Uterus (tissue), 4 donors: ENCODE measurements at places on chromosomes 4 and X. TPM values are rescaled to one million over a fixed set of nuclear protein-coding genes. Genes with fewer than 3 reads are reported as not detected.

GRCh38 chrX:10923466-10923865 is 187.7 kb upstream of the HCCS start:
- H3K4me3 ChIP-seq, result no peak overlapping the region
- no peaks in the 10 kb centered on the region for H3K4me1 ChIP-seq
- H3K27me3 ChIP-seq, result no peaks in the 10 kb centered on the region
- no peak for DNase-seq
- H3K36me3 ChIP-seq, result no peaks in the 10 kb centered on the region

DNA sequence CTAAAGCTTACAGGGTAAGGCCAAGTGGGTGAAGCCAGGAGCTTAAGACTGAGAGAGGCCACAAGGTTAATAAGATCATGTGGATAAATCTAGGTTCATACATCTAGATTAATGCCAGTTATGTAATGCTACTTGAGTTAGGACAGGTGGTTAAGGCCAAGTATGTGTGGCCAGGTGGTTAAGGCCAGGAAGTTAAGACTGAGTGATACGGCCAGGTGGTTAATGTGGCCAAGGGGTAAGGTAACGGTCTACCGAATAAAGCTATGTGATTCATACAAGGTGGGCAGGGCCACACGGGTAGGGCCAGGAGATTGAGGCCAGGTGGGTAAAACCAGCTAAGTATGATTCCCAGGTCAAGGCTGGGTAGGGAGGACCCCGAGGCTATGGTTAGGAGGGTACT is 223.0 kb downstream of the TACR3 start:
- H3K27me3 ChIP-seq, result no peaks in the 10 kb centered on the region
- no peak overlapping the region for H3K27ac ChIP-seq
- H3K4me3 ChIP-seq, result no peak overlapping the region
- H3K4me1 ChIP-seq, result no peaks in the 10 kb centered on the region

PRSS12 gene
- total RNA-seq, result 52.1 TPM

ARHGAP36 gene
- total RNA-seq, result not detected

- H3K36me3 ChIP-seq, result no peaks in the 10 kb centered on the region
- no peak for DNase-seq
- H3K4me1 ChIP-seq, result no peaks in the 10 kb centered on the region
- H3K27me3 ChIP-seq, result no peaks in the 10 kb centered on the region
- no peak overlapping the region for H3K4me3 ChIP-seq
- H3K27ac ChIP-seq, result no peak overlapping the region
These were observed 53.4 kb downstream of the ADGRG4 start for GRCh38 chrX:136354201-136354600.

- no peak overlapping the region for H3K27ac ChIP-seq
- no peaks in the 10 kb centered on the region for H3K4me1 ChIP-seq
- no peaks in the 10 kb centered on the region for H3K36me3 ChIP-seq
- H3K27me3 ChIP-seq, result no peaks in the 10 kb centered on the region
- H3K4me3 ChIP-seq, result no peak overlapping the region
These were observed 153.9 kb downstream of the ZNF518B start for GRCh38 chr4:10303291-10303690.

DNA sequence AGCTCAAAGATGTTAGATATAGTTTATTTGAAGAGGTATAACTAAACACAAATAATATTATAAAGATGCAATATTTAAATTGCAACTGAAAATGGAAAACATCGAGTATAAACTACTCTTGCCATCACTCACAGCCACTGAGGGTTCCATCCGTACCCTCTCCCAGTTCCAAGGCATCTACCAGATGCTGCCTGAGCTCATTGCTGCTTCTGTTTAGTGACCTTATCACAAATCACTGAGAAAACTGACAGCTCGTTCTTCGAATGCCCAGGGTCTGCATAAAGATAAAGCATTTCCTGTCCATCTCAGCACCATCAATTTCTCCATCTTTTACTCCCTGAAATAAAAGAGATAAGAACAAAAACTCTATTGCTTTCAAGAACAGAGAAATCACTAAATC is 391.7 kb upstream of the NWD2 start:
- H3K4me3 ChIP-seq, result no peak overlapping the region
- H3K4me1 ChIP-seq, result no peaks in the 10 kb centered on the region
- DNase-seq, result no peak
- H3K36me3 ChIP-seq, result no peaks in the 10 kb centered on the region
- H3K27ac ChIP-seq, result no peak overlapping the region

DNA sequence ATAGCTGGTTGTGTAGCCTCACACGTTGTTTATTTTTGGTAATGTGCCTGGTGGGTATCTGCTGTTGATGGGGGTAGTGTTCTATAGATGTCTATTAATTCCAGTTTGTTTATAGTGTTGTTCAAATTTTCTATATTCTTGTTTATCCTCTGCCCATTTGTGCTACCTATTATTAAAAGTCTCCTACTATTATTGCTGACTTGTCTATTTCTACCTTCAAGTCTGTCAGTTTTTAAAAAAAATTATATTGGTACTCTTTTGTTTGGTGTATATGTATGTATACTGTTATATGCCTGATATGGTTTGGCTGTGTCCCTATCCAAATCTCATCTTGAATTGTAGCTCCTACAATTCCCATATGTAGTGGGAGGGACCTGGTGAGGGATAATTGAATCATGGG is 578.6 kb downstream of the PCDH7 start:
- H3K4me3 ChIP-seq, result no peak overlapping the region
- DNase-seq, result no peak
- no peaks in the 10 kb centered on the region for H3K27me3 ChIP-seq
- H3K4me1 ChIP-seq, result no peaks in the 10 kb centered on the region
- no peaks in the 10 kb centered on the region for H3K36me3 ChIP-seq
- no peak overlapping the region for H3K27ac ChIP-seq

GRCh38 chrX:85213792-85214530 is 29.6 kb downstream of the SATL1 start:
- H3K36me3 ChIP-seq, result no peaks in the 10 kb centered on the region
- no peak overlapping the region for H3K4me3 ChIP-seq
- H3K27ac ChIP-seq, result no peak overlapping the region
- no peaks in the 10 kb centered on the region for H3K4me1 ChIP-seq
- no peak for DNase-seq

SERPINA7 gene
- total RNA-seq, result not detected

FRMD7 gene
- total RNA-seq, result 3.6 TPM

GRCh38 chr4:95835672-95836071 is 4.2 kb upstream of the PDHA2 start:
- DNase-seq, result no peak
- no peak overlapping the region for H3K4me3 ChIP-seq
- no peaks in the 10 kb centered on the region for H3K36me3 ChIP-seq
- H3K4me1 ChIP-seq, result no peaks in the 10 kb centered on the region
- no peaks in the 10 kb centered on the region for H3K27me3 ChIP-seq

- no peaks in the 10 kb centered on the region for H3K27me3 ChIP-seq
- DNase-seq, result no peak
- H3K4me3 ChIP-seq, result no peak overlapping the region
- H3K27ac ChIP-seq, result no peak overlapping the region
These were observed 13.5 kb downstream of the NSUN7 start for GRCh38 chr4:40763228-40763716.

DNA sequence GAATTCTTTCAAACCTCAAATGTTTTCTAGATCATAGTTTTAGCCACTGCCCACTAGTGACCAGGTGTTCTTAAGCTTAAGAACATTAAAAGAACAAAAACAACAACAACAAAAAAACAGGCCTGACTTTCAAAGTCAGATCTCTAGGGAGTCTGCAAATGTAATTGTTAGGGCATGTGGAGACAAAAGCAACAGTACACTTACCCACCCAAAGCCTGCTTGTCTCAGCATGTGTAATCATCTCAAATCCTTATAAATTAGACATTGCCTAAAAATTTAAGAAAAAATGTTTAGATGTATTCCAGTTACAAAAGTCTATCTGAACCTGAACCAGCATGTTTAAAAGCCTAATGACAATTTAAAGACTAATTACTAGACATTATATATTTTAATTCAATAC is 79.9 kb downstream of the SLC7A11 start:
- no peak for DNase-seq
- no peak overlapping the region for H3K4me3 ChIP-seq
- no peaks in the 10 kb centered on the region for H3K4me1 ChIP-seq
- H3K36me3 ChIP-seq, result no peaks in the 10 kb centered on the region
- H3K27ac ChIP-seq, result no peak overlapping the region
